ENCODE measurements at places on chromosomes 1 and 21. TPM values are rescaled to one million over a fixed set of nuclear protein-coding genes. Genes with fewer than 3 reads are reported as not detected.
A peak's percentile ranks its signal among the peaks of the same experiment; 100 is the strongest.

- DNase-seq = peak; percentile 79
Measured at GRCh38 chr1:201361652-201362504, 15.6 kb downstream of the TNNT2 start.

GRCh38 chr1:58839846-58840835 is 56.3 kb upstream of the JUN start:
- DNase-seq = no peak

DNA sequence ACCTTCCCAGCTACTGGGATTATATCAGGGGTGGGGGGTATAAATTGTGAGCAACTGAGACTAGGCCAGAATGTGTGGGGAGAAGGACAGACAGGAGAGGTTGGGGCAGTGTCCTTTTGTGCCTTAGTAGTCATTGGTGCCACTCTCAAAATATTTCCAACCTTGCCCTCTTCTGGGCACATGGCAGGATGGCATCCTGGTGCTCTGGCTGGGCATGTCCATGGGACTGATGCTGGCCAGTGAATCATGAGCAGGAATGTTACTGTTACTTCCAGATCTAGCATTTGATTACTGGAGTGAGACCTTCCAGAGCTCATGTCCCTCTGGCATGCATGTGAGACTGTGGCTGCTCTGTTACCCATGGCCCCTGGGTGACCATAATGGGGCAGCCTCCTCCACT is 151.2 kb downstream of the MATN1 start:
- DNase-seq = no peak

DNA sequence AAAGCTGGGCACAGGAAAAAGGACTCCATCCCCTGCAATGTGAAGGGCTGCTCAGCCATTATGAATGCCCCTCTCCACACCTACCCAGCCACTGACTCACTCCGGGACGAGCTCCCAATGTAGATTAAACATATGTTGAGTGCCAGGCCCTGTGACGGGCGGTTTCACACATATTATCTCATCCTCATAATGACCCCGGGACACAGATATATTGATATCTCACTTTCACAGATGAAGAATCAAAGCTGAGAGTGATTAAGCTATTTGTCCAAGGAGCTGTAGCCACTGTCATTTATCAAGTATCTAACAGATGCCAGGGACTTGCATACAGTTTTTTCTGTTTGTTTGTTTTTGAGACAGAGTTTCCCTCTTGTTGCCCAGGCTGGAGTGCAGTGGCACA is 35.0 kb upstream of the SLC30A1 start:
- no peak for DNase-seq

GRCh38 chr1:154104433-154105082 is 50.3 kb downstream of the NUP210L start:
- DNase-seq = peak; percentile 20

DNA sequence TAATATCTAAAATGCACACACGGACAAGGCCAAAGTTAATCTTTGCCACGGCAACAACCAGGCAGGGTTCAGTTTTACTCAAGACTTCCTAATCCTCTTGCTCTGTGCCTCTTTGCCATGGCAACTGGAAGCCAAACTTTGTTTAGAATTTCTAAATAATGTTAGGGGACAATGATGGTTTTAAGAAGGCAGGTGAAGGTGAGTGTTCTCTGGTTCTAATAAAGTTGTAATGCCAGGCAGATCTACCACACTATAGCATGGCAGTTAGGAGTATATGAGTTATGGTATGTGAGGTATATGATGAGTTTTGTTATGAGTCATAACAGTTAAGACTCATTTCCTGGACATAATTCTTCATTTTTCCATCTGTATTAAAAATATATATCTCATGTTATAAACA is 2.7 kb downstream of the PTPRC start:
- no peak for DNase-seq

Gene ACKR1
- total RNA-seq = 0.74 TPM

Gene MYOG
- total RNA-seq = not detected

Gene SLAMF9
- not detected for total RNA-seq

Gene RXFP4
- not detected for total RNA-seq

Gene CCDC181
- 13.2 TPM for total RNA-seq
